ENCODE measurements at places on chromosomes 16 and 17. TPM values are rescaled to one million over a fixed set of nuclear protein-coding genes. Genes with fewer than 3 reads are reported as not detected.
A peak's percentile ranks its signal among the peaks of the same experiment; 100 is the strongest.

- H3K4me1 ChIP-seq = peaks cover 3% of the 10 kb centered on the region
- H3K27me3 ChIP-seq = no peaks in the 10 kb centered on the region
- no peak for DNase-seq
- H3K27ac ChIP-seq = no peak overlapping the region
- H3K36me3 ChIP-seq = peaks cover 7% of the 10 kb centered on the region
Observed at GRCh38 chr16:11973070-11973469, 3.5 kb upstream of the SNX29 start.

- H3K36me3 ChIP-seq = no peaks in the 10 kb centered on the region
- peak; percentile 48 for DNase-seq
- no peak overlapping the region for H3K27ac ChIP-seq
- H3K4me1 ChIP-seq = no peaks in the 10 kb centered on the region
Observed at GRCh38 chr16:80924372-80924978, 82.2 kb downstream of the CMC2 start.

DNA sequence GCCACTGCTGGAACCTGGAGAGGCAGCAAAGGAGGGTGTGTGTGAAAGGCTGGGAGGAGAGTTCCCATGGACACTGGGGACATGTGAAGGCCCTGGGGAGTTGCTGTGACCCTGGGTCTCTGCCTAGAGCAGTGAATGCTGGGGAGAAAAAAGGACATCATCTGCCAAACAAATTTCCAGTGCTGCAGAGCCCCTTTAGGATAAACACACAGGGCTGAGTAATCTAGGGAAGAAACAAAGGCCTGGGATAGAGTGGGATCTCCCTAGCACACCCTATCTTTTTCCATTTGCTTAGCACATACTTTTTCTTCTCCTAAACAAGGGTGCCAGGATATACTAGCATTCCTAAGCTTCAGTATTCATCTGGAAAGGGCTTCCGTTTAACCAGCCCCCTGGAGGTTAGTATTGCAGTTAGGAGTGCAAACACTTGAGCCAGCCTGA, 3.3 kb upstream of the HIGD1B start:
- no peak for DNase-seq
- peaks cover 2% of the 10 kb centered on the region for H3K36me3 ChIP-seq
- peaks cover 5% of the 10 kb centered on the region for H3K27me3 ChIP-seq
- H3K27ac ChIP-seq = peak overlapping the region; percentile 32
- no peaks in the 10 kb centered on the region for H3K4me1 ChIP-seq

Gene ZFHX3
- polyA plus RNA-seq = 10.5 TPM

Gene GRAPL
- 3.4 TPM for polyA plus RNA-seq

Data from large intestine (tissue), 12 donors.